ENCODE measurements at places on chromosomes 16 and 17.
A peak's percentile ranks its signal among the peaks of the same experiment; 100 is the strongest.

- H3K4me3 ChIP-seq = no peak overlapping the region
Observed at GRCh38 chr17:29107933-29108822, 65.2 kb downstream of the PIPOX start.

- peaks cover 30% of the 10 kb centered on the region for H3K36me3 ChIP-seq
- DNase-seq = peak; percentile 11
- no peaks in the 10 kb centered on the region for H3K27me3 ChIP-seq
- peaks cover 7% of the 10 kb centered on the region for H3K4me1 ChIP-seq
Observed at GRCh38 chr17:2283302-2283701, 20.3 kb downstream of the SMG6 start.

DNA sequence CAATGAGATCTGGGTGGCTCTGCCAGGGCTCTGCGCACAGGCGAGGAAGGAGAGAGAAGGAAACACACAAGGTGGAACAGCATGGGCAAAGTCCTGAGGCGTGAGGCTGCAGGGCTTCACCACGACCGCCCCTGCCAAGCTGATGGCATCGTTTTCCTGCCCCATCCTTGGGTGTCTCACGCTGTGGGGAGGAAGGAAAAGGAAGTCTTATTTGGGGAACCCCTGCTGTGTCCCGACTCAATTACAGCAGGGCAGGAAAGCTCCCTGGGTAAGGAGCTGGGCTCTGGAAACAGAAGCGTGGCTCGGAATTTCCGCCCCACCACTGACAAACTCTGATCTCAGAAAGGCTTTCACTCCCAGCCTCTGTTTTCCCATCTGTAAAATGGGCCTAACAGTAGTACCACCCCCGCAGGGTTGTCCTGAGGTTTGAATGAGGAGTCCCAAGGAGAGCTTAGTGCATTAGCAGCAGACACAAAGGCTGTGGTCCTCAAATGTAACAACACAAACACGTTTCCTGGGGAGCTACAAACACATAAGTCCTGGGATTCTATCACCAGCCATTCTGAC lies 3.2 kb upstream of the CDH5 start:
- H3K36me3 ChIP-seq = no peaks in the 10 kb centered on the region
- peaks cover 62% of the 10 kb centered on the region for H3K27me3 ChIP-seq
- no peak overlapping the region for H3K27ac ChIP-seq
- H3K4me1 ChIP-seq = no peaks in the 10 kb centered on the region
- no peak overlapping the region for H3K4me3 ChIP-seq

- peaks cover 20% of the 10 kb centered on the region for H3K4me1 ChIP-seq
- peak; percentile 99 for DNase-seq
- H3K36me3 ChIP-seq = peaks cover 7% of the 10 kb centered on the region
- peak overlapping the region; percentile 54 for H3K27ac ChIP-seq
Observed at GRCh38 chr17:80826955-80827645, 164.5 kb upstream of the CHMP6 start.

DNA sequence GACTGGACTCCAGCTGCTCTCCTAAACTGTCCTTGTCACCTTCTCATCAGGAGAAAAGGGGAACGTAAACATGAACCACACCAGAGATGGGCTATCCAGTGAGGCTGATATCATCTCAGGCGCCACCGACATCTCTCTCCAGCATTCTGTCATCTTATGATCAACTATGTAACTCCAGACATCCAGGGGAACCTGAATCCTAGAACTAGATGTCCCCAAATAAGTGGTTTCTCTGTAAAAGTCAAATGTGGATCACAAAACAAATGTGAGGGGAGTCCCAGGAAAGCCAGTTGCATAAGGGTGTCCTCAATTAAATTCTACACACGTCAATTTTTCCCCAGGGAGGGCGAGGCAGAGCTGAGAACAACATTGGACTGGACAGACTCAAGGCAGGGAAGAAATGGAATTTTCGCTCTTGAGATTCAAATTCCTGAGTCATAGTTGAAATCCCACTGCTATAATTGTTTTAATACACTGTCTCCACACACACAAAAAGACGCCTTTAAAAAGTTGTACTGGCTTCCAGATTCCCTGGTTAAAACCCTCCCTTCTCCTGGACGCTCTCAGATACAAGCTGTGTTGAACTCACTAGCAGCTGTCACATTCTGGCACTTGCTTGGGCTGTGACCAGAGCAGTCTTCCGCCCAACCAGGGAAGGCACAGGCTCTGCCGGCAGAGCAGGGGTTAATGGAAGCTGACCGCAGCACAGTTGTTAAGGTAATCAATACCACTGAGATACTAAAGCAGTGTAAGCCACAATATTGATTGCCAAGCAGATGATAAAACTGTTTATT lies 62.6 kb downstream of the ZFHX3 start:
- H3K27ac ChIP-seq = peak overlapping the region; percentile 5
- no peaks in the 10 kb centered on the region for H3K27me3 ChIP-seq
- H3K4me1 ChIP-seq = peaks cover 17% of the 10 kb centered on the region
- no peak overlapping the region for H3K4me3 ChIP-seq
- H3K36me3 ChIP-seq = no peaks in the 10 kb centered on the region

All from IMR-90 (cell line).